Cardiac muscle cell (in vitro differentiated cells and primary cell): ENCODE measurements at places on chromosomes 2 and 18. TPM values are rescaled to one million over a fixed set of nuclear protein-coding genes. Genes with fewer than 3 reads are reported as not detected.

DNA sequence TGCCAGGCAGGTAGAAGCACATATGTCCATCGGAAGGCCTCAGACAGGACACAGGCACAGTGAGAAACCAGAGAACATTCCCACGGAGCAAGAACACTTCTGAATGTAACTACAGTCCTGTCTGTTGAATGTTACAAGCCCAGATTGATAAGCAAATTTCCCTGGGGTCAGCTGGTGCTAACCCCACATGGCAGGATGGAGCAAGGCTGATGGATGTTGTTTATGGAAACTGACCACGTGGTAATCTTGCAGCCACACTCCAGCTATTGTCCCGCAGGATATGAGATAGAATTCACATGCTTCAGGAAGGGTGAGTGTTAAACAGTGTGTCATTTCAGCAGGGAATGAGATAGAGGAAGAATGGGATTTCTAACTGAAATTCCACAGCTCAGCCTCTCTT is 138.8 kb upstream of the COPS8 start:
- no peak overlapping the region for H3K4me3 ChIP-seq
- no peak overlapping the region for H3K27ac ChIP-seq
- DNase-seq: peak; percentile 55
- no peaks in the 10 kb centered on the region for H3K4me1 ChIP-seq
- no peaks in the 10 kb centered on the region for H3K27me3 ChIP-seq

ITGB6 gene
- 0.12 and 0.28 TPM in 2 replicates for total RNA-seq

SERPINB11 gene
- total RNA-seq: not detected in 2 replicates

DNA sequence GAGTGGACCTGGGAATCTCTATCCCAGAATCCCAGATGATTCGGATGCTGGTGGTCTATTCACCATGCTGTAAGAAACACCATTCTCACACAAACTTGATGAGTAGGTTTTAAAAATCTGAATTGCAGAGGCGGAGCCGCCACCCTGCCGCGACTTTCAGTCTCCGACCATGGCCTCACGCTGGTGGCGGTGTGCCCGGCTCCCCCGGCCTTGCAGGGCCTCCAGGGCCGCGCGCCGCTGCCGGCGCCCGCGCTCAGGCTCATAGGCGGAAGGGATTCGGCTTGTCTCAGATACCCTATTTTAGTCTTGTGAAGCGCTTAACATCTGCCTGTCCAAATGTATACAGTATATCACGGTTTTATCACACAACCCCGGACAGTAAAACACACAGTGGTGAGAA is 2.6 kb upstream of the PPM1B start:
- no peaks in the 10 kb centered on the region for H3K36me3 ChIP-seq
- no peak overlapping the region for H3K27ac ChIP-seq
- no peaks in the 10 kb centered on the region for H3K27me3 ChIP-seq
